ENCODE measurements at places on chromosomes 3 and 15.

- DNase-seq = no peak
Measured at GRCh38 chr15:51965691-51966090, 5.9 kb downstream of the LEO1 start.

GRCh38 chr15:62649793-62650420, 392.6 kb upstream of the TPM1 start:
- no peak for DNase-seq

DNA sequence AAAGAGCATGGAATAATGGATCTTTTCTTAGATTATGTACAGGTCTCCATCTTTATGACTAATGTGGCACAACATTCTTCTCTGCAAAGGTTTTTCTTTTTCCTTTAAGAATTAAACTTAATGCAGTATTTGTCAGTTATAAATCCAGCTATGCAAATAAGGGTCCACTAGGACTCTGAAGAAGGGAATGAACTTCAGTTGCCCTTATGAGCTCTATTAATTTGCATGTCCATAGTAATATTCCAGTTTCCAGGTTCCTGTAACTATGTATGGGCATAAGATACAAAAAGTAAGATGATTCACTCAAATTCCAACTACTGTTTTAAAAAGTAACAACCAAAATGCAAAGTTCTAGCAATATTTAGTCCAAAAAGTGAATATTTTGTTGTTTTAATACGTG, 337.4 kb downstream of the NLGN1 start:
- DNase-seq = no peak

DNA sequence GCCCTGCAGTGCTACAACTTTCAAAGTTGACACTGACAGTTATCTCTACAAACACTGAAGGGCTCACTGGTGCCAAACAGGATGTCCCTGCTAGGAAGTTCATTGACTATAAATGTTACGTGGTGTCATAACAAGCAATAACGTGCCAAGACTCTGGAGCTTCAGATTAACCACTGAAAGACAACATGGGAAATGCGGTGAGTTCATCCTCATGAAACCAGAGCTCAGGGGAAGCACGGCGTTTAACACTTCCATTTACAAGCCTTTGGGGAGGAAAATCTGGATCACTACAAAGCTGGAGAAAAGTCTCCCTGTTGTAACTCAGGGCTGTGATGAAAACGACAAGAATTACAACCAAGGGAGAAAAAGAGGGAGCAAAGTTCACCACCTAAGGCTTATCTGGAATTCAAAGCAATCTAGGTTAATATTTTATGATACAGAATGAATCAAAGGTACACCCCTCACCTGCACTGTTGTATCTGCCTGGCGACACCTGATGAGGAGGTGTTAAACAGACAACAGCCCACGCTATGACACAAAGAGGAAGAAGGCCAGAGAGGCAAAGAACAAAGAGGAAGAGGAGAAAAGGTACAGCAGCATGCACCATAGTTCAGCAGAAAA, 27.0 kb downstream of the SHQ1 start:
- DNase-seq = no peak

GRCh38 chr3:100170486-100170885, 56.2 kb upstream of the FILIP1L start:
- DNase-seq = no peak

DNA sequence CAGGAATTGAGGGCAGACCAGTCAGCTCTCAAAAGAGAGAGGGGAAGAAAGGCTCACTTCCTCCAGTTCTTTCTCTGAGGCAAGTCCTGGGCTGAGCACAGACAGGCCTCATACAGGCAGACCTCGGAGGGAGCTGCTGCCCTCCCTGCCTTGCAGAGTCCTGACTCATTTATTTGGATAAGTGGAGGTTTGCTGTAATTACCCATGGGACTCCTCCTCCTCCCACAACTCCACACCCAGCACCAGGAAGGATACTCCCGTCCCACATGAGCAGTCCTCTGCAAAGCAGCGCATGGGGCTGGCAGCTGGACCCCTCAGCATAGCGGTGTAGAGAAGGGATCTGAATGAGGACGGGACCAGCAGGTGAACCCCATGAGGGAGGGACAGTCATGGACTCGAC, 13.4 kb upstream of the SCN10A start:
- no peak for DNase-seq

DNA sequence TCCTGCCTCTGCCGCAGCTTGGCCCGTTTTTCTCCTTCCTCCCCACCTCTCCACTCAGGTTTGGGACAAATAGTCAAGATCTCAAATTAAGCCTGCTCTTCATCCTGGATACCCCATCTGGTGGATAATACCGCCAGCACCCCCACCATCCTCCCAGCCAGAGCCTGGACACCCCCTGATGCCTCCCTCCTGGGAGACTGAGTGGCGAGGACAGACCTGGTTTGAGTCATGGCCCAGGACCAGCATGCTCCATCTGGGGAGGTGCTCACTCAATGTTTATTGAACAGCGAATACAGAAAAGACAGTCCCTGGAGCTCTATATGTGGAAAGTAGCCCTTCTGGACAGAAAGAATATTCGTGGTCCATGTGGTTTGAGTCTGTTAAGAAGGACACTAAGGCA, 23.3 kb downstream of the CTSH start:
- no peak for DNase-seq

DNA sequence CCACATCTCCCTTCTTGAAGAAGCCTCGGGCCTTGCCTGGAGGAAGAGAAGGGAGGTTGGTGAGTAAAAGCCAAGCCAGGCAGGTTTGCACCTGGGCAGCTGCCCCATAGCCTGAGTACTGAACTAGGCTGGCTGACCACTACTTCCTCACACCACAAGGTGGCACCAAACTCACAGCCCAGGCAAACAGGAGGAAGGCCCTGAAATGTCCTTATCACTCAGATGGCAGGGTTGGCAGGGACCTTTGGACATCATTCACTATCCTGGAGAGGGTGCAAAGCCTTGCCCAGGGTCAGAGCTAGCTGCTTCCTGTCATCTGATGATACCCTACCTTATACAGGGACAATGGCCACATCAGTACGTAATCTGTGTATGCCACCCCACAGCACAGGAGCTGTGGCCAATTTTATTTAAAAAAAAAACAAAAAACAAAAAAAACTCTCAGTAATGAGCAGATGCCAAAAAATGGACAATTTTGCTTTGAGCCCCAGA, 2.2 kb upstream of the GRAMD2A start:
- peak; percentile 73 for DNase-seq

DNA sequence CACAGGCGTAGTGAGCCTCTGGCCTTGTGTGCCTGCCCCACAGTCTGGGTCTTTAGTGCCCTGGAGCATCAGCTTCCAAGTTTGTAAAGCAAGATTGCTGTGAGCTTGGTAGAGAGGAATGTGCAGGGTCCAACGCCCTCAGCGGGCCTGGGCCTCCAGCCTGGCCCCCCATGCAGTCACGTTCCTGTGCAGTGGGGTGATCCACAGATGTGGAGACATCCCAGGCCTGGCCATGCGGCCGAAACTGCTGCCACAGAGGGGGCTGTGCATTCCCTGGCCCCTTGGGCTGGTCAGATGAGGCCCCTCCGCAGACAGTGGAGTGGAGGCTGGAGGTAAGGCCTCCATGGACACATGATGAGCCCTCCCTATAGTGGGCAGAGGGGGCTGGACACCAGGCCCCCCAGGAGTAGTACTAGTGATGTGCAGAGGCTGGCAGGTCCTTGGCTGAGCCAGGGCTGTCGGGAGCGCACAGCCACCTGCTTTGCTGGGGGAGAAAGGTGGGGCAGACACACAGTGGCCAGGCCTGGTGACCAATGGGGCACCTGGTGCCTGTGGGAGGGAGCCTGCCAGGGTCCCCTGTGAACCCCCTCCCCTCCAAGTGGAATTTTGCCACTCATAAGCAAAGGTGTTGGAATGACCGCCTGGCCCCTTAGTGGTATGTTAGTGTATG, 71.5 kb downstream of the EFCAB12 start:
- DNase-seq = no peak

- no peak for DNase-seq
Measured at GRCh38 chr3:47716656-47717055, 65.0 kb downstream of the SMARCC1 start.

GRCh38 chr3:197083486-197083885, 53.9 kb upstream of the MELTF start:
- DNase-seq = no peak

DNA sequence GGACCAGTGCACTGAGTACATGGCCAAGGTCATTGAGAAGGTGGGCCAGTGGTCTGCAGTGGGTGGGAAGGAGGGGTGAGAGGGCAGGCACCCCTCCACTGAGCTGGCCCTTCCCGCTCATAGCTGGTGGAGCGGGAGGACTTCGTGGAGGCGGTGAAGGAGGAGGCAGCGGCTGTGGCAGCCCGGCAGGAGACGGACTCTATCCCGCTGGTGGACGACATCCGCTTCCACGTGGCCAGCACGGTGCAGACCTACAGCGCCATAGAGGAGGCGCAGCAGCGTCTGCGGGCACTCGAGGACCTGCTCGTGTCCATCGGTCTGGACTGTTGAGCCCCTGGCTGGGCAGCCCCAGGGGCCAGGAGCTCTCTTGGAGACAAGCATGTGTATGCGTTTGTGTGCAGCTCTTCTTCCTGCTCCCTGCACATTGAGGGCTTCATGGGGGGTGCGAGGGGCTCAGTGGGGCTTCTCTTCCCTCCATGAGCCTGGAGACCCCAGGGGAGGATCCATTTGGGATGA, 7.5 kb downstream of the ABTB1 start:
- no peak for DNase-seq

GRCh38 chr15:100341239-100341749, 481 bp downstream of the ADAMTS17 start:
- peak; percentile 39 for DNase-seq

DNA sequence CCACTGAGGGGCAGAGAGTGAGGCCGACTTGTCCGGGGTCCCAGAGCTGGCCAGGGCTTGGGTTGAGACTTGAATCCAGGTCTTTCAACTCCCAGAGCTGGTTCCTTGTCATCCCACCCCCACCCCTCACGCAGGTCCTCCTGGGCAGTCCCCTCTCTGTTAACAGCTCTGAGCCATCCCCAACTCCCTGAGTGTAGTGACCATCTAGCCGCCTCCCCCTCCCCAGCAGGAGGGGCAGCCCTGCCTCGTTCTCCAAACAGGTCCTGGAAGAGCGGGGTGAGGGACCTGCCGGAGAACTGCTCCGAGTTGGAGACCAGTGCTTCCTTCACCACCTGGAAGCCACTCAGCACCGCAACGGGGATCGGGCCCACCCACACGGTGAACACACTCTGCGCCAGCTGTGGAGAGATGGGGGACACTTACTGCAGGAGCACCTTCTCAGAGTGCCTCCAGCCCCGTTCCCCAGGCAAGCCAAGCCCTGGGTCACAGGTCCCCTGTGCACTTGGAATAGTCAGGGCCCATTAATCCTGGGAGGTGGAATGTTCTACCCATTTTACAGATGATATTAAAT, 24.4 kb upstream of the PARL start:
- no peak for DNase-seq

DNA sequence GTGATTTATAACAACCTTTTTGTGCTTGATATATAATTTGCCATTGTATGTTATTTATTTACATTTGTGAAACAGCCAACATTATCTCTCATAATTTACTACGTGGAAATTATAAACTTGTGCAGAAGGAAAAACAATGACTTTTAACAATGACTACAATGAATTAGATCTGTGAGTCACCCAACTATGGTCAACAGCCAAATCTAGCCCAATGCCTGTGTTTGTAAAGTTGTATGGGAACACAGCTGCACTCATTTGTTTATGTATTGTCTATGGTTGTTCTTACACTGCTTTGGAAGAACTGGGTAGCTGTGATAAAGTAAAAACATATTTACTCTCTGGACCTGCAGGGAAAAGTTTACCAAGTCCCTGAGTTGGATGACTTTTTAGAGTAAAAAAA, 110.4 kb downstream of the OTOL1 start:
- no peak for DNase-seq

DNA sequence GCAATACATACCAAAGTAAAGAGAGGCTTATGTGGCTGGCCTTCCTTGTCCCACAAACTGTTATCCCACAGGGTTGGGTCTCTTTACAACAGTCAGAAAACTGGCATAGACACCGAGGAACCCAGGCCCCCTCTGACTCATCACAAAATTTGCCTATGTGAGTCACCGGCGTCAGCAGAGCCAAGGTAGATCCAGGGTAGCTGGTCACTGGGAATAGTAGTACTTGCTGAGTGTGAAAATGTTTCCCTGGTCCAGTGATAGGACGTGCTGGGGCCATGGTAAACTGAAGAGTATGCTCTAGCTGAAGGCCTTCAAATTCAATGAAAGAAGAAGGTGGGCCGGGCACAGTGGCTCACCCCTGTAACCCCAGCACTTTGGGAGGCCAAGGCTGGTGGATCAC, 27.1 kb upstream of the SKIL start:
- no peak for DNase-seq

GRCh38 chr3:148395821-148396220, 301.9 kb upstream of the AGTR1 start:
- DNase-seq = no peak

GRCh38 chr3:106172780-106173179, 304.0 kb upstream of the CBLB start:
- DNase-seq = no peak

GRCh38 chr3:185585518-185585858, 607 bp upstream of the SENP2 start:
- DNase-seq = no peak

DNA sequence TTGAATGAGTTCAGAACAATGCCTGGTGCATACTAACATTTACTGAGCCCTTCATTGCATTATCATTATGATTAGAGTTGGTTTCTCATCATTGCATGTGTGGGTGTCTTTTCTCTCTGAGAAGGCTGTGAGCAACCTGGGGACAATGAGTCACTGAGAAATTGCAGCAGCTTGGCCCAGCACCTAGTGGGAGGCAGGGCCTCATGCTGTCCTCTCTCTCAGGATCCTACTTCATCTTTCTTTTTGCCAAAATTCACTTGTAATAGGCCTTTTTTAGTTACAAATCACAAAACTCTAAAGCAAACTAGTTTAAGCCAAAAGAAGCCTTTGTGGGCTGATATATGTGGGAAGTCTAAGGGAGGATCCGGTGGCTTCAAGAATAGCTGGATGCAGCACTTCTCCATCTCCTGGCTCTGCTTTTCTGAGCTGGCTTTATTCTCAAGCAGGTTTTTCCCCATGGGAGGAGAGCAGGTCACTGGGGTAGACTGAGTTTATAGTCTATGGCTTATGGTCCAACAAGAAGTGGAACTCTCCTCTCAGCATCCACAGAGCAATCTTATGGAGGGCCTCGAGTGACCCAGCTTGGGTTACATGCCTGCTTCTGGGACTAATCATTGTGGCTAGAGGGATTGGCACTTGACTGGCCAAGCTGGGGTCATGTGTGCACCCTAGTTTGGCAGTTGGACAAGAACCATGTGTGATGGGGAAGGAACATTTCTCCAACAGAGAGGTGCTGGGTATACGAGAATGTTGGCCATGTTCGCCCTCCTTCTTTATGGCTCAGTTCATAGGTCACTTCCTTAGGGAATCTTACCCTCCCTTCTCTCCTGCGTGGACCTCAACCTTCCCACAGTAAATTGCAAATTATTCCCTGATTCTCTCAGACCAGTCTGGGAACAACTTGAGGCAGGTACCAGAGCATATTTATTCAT, 8.7 kb upstream of the CAMK1 start:
- no peak for DNase-seq

DNA sequence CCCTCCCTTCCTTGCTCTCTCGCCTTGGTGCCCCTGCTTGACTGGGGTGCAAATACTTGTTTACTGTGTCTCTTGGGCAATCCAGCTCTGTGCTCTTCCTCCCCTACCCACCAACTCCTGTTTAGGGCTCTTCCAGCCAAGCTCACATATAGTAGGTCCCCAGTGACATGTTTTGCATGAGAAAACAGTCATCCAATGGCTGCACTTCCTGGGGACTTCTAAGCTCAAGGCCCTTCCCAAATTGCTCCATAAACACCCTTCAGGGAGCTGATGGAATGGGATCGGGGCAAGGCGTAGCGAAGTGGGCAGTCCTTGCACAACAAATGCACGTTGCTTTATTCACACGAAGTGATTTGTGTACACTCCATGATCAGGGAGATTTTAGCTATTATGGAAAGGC, 9.4 kb upstream of the COPG1 start:
- no peak for DNase-seq

- peak; percentile 1 for DNase-seq
Measured at GRCh38 chr15:25179673-25180511, 225.1 kb downstream of the SNRPN start.
